ENCODE measurements at places on chromosomes 16 and 17.

- no peak for DNase-seq
These were observed 186.0 kb downstream of the TANC2 start for GRCh38 chr17:63151941-63152523.

DNA sequence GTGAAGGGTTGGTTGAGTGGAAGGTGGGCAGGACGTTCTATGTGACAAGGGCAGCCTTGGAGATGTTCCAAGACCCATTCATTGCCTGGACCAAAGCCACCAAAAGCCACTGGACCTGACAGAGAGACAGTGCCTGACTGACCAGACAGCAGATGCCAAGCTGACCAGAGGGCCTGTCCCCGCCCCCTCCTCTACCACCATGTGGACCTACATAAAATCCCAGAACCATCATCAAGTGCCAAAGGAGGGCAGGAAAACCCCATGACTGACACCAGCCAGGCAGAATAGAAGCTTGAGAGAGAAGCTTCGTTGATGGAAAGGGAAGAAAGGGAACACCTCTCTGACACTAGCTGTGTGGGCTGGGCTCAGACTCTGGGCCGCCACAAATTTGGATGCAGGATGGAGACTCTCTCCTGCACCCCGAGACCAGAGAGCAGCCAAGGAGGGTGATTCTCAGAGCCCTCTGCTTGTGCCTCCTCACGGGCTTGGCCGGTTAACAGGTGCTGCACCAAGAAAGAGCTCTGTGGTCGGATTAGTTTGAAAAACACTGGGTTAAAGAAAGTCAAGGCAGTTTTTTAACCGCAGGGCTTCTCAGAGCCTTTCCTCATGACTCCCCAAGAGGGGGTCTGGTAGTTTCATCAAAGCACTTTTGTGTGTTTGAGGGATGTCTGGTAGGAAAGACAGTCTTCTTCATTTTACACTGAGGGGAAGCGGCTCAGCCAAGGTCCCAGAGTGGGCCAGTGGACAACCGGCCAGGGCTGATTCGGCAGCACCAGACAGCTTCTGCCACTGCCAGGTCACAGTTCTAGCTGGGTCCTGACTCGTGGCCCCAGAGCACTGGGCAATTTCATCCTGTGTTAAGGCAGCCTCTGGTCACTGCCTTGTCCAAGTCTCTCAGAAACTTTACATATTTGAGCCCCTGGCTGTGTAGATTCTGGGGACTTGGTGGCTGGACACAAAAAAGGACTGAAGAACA lies 1.7 kb downstream of the TNFRSF13B start:
- no peak for DNase-seq

DNA sequence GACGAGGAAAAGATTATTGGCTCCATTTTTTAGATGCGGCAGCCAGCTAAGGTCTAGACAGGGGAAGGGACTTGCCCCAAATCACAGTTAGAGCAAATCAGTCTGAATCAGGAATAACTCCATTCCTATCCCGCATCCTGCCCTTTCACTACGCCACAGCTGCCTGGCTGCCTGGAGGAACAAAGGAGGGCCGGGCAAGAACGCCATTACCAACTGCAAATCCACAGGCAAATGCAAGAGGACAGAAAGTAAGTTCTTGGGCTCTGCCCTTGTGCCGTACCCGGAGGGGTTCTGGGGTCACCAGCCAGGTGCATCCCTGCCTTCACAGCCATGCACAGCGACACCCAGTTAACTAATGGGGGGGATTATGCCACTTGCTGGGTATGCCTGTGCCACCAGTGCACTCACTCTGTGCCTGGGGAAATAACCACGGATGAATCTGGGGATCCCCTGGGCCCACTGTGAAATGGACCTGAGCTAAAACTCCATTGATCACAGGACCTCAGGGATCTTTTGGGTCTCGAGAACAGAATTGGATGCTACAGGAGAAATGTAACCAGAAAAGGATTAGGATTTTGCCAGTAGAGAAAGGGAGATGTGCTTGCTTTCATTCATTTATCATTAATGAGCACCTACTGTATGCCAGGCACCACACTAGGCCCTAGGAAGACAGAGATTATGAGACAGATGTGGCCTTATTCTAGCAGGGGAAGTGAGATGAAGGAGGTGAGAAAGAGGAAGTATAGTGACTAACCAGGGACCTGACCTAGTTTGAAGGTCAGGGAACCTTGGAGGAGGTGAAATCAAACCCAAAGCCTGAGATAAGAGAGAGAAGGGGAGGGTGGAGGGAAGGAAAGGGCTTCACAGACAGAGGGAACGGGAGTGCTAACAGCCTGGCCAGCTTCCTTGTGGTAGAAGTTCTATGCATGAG lies 17.7 kb downstream of the BCL7C start:
- DNase-seq, result peak; percentile 17

DNA sequence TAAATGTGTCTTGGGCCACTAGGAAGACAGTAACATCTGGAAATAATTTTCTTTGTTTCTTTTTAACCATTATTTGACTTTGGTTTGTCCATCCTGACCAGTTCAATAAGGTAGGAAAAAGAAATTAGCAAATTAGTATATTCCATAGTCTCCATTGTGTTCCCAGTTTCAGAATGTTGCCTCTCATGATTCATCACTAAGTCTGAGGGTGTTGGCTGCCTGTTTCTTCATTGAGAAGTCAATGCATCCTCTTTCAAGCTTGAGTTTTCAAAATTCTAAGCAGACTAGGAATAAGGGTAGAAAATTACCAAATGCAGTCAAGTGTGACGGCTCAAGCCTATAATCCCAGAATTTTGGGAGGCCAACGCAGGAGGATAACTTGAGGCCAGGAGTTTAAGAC lies 41.9 kb downstream of the ZFHX3 start:
- DNase-seq, result peak; percentile 51

- DNase-seq, result no peak
These were observed 208.8 kb upstream of the NLRP1 start for GRCh38 chr17:5793157-5793556.

GRCh38 chr17:44132275-44132821 lies 8.9 kb upstream of the HDAC5 start:
- DNase-seq, result peak; percentile 19

DNA sequence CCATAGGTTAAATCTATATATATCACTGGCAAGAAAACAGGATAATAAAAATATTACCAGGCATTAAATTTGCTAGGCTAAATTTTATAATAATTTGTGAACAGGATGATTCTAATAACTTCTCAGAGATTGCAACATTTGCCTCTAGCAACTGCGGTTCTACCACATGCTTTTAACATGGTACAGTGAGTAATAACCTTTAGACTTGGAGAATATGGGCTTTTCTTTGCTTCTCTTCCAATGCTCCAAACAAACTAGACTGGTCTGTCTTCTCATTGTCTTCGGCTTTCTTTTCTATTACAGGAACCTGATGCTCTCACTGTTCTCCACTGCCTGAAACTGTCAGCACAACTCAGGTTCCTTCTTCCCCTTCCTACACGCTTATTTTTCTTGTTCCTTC lies 80.6 kb downstream of the CA4 start:
- DNase-seq, result no peak

GRCh38 chr17:3271072-3271848 lies 26.9 kb downstream of the OR3A1 start:
- no peak for DNase-seq

GRCh38 chr17:48749621-48750553 lies 21.3 kb upstream of the HOXB13 start:
- DNase-seq, result no peak
